NCI-H146 (cell line): ENCODE measurements at places on chromosomes 5 and 9.

DNA sequence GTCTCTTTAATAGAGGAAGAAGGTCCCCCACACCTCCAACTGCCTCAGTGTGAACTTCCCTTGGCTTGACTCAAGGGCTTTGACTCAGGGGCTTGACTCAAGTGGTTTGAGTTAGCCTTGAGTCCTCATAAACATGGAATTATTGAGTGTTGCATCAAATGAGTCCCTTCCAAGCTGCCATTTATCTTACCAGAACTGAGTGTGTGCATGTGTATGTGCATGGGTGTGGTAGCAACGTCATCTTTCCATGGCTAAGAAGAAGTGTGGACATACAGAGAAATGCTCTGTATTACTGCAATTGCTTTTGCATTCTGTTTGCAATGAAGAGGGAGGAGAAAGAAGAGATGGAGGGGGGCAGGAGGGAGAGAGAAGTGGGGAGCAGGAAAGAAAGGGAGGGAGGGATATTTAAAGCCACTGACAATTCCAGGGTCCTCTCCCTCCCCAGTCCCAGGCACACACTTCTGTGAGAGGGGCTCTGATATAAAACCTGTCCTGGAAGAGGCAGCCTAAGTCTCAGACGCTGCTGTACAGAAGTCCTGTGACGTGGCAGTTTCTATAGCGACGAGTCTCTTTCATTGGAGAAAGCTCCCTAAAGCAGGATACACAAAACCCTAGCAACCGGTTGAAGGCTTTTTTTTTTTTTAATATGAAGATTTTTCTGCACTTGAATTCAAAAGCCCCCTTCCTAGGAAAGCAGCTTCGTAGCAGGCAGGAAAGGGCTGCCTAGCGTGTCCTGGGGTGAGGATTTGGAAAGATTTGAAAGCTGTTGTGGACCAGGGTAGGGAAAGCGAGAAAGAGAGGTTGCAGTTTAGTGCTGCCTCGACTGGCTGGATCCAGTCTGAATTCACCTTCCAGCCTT is 93.3 kb upstream of the MAP1B start:
- peak; percentile 94 for DNase-seq

- peak; percentile 62 for DNase-seq
Observed at GRCh38 chr5:592158-592557, 20.0 kb upstream of the CEP72 start.

DNA sequence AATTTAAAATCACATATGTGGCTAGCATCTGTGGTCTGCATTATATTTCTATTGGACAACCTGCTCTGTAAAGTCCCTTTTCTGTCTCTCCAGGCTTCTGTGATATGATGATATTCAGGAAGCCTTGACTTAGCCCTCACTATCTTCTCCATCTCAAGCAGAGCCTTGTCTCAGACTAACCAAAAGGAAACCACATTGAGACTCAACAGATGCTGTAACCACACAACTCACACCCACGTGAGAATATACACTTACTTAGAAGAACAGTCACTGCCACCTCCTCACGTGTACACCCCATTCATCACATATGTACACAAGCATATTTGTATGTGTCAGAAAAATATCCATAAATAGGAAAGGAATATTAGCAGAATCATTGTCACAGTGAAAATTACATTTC is 33.6 kb downstream of the HTR4 start:
- no peak for DNase-seq

DNA sequence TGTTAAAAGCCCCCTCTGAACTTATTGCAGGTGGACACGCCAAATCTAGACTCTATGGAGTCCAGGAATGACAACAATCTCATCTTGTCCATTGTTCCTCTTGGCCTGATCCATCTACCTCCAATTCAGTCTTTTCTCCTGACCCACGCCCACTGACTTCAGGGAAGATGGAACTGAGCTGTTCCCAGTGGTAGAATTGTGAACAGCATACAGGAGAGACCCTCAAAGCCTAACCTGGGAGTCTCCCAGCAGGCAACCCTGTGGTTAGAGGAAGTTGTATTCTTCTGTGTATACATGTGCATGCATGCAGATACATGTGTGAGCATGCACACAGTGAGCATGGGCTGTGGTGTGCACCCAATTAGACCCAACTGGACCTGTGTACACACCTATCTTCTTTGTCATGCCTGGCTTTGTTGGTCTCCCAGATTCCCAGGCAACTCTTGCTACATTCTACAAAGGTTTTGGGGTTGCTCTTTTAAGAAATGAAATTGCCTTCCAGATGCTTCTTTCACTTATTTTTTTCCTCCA is 286.0 kb downstream of the ZSWIM6 start:
- DNase-seq = peak; percentile 44

DNA sequence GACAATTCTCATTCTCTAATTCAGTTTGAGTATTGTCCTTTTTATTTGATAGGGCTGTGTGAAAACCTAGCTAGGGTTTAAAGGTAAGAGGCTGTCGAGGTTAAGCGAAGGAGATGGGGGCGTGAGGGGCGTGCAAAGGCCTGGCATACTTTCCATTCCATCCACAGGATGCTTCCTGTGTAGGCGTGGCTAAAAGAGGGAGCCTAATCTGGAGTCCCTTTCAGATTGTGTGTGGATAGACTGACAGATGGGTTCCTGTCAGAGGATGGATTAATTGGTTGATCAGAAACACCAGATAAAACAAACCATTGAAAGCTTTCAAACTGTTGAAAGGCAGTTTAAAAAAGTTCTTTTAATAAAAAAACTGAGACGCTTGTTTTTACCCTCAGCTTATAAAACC is 1.1 kb upstream of the ELL2 start:
- no peak for DNase-seq

GRCh38 chr5:54360089-54360488 is 49.7 kb upstream of the ARL15 start:
- no peak for DNase-seq

DNA sequence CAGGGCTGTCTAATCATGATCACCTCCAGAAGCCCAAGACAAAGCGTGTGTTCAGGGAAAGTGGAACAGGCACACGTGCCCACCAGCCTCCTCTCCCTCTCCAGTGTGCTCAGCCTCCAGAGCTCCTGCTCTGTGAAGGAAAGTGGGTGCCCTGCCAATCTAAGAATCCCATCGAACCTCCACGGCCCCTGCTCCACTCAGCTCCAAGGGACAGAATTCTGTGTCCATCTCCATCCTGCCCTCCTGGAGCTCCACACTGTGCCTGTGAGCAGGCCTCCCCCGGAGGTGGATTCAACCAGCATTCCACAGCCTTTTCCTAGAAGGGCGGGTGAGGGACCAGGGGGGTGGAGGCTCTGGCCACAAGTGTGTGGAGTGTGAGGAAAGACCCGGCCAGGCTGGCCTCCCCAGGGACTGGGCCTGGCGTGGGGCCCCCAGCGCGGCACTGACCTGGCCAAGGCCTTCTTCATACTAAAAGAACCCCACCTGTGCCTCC is 6.0 kb downstream of the EEIG1 start:
- DNase-seq = no peak

DNA sequence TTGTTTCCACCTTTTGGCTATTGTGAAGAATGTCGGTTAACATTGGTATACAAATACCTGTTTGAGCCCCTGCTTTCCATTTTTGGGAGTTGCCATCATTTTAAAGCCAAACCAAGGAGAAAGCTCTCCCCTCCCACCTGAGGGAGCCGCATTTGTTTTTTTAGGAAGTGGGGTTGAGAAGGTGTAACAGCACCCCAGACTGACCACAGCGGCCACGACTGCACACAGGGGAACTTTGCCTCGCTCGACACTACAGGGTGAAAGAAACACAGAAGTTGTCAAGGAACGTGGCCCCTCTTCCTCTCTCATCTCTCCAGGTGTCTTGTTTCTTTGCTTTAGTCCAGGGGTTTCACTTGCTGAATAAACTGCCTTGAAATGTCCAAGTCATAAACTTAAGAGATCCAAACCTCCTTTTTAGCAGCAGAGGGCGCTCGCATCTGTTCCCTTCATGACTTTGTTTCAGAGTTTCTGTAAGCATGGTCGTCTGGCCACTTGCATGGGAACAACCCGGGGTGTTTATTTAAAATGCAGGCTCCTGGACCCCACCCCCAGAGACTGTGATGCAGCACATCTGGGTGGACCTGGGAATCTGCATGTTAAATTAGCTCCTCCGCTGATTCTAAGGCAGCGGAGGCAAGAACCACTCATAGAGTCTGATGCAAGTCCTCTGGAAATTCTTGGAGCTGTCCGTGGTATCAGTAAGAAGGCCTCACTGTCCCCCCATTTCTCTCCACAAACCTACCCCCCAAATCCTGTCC is 2.1 kb upstream of the TTLL11 start:
- DNase-seq = peak; percentile 41

- DNase-seq = no peak
Observed at GRCh38 chr9:118652258-118652657, 717.0 kb downstream of the BRINP1 start.

DNA sequence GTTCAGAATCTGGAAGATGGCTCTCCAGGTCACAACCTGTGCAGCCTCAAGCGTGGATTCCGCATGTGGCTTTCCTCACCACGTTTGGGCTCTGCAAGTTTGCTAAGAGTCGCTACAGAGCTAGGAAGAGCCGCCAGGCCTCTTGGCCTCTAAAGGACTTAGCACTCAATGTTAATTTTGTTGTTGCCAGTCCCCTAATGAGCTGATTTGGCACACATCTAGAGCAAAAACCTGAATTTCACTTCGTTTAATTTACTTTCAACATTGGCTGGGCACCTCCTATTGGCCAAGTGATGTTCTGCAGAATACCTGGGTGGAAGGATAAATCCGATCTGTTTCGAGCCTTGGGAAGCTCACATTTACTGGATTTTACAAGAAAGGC is 65.8 kb upstream of the UNC5A start:
- DNase-seq = no peak

DNA sequence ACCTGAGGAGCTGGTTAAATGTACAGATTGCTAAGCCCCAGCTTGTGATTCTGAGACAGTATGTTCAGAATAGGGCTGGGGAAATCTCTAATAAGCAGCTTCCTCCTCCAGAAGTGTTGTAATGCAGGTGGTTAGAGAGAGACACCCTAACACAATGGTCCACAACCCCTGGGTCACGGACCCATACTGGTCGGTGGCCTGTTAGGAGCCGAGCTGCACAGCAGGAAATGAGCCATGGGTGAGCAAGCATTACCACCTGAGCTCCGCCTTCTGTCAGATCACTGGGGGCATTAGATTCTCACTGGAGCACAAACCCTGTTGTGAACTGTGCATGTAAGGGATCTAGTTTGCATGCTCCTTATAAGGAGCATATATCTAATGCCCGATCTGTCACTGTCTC is 61.8 kb downstream of the SLC36A1 start:
- peak; percentile 62 for DNase-seq

DNA sequence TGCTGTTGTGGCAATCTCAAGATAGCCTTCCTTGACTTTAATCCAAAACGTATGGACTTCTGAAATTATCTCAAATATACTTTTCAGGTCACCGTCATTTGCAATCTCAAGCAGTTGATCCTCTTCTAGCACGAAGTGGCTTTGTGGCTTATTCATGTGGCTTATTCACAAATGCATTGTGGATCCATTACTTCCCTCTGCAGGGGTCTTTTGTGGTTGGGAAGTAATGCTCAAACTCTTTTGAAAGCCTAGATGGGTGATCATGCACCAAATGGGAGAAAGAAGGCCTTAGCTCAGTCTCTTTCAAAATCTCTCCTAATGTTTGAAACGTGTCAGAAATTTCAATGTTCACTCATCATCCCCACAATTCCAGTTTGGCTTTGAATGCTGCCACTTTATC is 597.2 kb upstream of the CDH10 start:
- DNase-seq = no peak

DNA sequence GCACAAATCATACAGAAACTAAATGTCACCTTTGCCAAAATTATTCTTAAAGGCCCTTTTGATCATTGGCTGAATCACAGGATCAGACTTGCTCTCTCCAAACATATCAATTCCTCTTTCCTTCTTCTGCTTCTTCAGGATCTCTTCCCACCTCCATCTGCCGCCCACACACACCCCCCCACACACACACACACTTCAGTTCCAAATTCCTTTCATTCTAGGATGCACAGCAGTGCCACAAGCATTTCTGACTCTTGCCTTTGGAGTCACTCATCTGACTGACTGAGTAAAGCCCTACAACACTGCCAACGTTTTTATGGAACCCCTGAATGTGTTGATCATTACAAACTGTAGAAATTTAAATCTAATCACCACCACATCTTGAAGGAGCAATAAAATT is 22.9 kb downstream of the DNAH5 start:
- no peak for DNase-seq

DNA sequence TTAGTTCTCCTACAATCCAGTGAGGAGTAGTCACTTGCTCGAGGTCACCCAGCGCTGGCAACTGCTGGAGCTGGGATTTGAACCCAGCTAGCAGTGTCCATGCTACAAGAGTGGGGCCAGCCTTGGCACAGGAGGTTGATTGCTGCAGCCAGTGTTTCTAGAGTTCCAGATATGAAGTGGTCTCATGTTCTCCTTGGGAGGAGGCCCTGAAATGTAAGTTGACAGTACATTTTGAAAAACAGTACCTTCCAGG is 802 bp downstream of the CCDC107 start:
- DNase-seq = no peak
